Activated CD4-positive, alpha-beta T cell treated with anti-CD3 and anti-CD28 coated beads for 36 hours (primary cell): ENCODE measurements at places on chromosomes 2 and 18. TPM values are rescaled to one million over a fixed set of nuclear protein-coding genes. Genes with fewer than 3 reads are reported as not detected.

GRCh38 chr2:23387845-23388244 is 2.9 kb downstream of the KLHL29 start:
- no peak overlapping the region for H3K4me3 ChIP-seq
- no peak overlapping the region for H3K27ac ChIP-seq
- no peak for DNase-seq
- H3K36me3 ChIP-seq: no peaks in the 10 kb centered on the region

DNA sequence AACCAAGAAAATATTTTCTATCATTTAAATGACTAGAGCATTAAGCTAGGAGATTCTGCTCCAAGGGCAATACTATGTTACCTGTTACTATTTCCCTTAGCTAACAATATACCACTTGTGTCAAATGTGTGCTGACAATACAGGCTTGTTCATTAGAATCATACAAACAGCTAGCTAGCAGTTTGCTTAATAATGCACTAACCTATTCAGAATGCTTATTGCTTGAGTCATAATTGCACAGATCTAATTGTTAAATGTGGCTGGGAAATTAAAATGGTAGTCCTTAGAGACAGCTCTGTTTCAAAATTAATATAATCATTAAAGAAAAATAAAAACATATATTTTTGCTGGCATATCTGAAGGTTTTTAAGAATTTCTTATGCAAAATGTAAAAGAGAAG is 344.2 kb downstream of the ERBB4 start:
- no peak for DNase-seq
- H3K4me1 ChIP-seq: no peaks in the 10 kb centered on the region
- H3K4me3 ChIP-seq: no peak overlapping the region
- no peaks in the 10 kb centered on the region for H3K36me3 ChIP-seq

- no peaks in the 10 kb centered on the region for H3K36me3 ChIP-seq
- peak overlapping the region; percentile 42 for H3K4me3 ChIP-seq
- H3K27me3 ChIP-seq: no peaks in the 10 kb centered on the region
- DNase-seq: peak; percentile 85
Observed at GRCh38 chr2:161077367-161078210, 82.6 kb upstream of the TANK start.

The DHRS9 gene
- 4.8 TPM for total RNA-seq

The THSD7B gene
- total RNA-seq: not detected

The RIT2 gene
- not detected for total RNA-seq

The AQP12A gene
- total RNA-seq: not detected
